ENCODE measurements at places on chromosomes 1 and 21. TPM values are rescaled to one million over a fixed set of nuclear protein-coding genes. Genes with fewer than 3 reads are reported as not detected.
A peak's percentile ranks its signal among the peaks of the same experiment; 100 is the strongest.

FAM76A gene
- total RNA-seq, result 14.6 TPM

ZBTB37 gene
- 22.3 TPM for total RNA-seq

SPRR3 gene
- total RNA-seq, result 0.27 TPM

MTMR11 gene
- 6.5 TPM for total RNA-seq

TFAP2E gene
- 0.55 TPM for total RNA-seq

ZNF593OS gene
- not detected for total RNA-seq

OVAAL gene
- total RNA-seq, result not detected

OR2M3 gene
- not detected for total RNA-seq

UTS2 gene
- not detected for total RNA-seq

RBP7 gene
- 3.6 TPM for total RNA-seq

IL10RB gene
- total RNA-seq, result 5.3 TPM

DNA sequence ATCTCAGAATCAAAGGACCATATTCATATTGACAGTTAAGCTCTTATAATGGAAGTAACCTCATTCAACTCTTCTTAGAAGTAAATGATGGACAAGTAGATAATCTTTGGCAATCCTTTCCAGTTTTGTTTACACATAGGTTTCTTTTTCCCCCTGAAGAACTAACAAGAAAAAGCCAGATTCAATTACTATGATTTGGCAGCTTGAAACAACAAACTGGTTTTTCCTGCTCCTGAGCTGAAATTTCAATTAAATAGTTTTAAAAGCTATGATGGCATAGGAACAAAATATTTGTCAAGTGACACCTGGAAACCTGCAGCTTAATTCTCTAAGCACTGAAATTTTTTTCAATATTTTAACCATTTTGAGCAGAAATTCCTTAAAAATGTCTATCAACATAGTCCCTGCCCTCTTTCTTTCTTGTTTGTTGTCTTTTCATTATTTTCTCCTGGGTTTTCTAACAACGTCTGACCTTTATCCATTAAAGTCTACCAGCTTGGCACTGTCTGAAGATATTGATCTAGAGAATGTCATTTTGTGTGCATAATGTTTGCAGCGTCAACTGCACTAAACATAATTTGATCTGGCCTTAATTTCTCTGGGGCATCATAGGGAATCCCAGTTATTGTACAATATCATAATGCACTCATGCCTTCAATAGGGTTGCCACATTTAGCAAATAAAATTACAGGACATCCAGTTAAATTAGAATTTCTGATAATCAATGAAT is 4.0 kb upstream of the SLC35A3 start:
- DNase-seq, result no peak

- DNase-seq, result peak; percentile 41
Measured at GRCh38 chr1:151859891-151860293, 6.4 kb upstream of the THEM5 start.

DNA sequence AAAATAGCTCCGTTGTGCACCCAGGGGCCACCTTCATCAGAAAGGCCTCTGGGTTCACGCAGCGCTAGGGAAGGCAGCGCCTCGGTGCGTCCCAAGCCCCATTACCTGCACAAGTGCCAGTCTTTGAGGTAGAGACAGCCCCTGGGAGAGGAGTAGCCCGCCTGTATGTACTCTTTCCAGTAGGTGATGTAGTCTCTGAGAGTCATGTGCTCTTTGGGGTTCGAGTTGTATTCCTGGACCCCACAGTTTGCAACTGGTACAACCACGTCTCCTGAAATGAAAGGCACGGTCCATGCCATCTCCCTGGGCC is 601 bp downstream of the JMJD4 start:
- DNase-seq, result no peak

DNA sequence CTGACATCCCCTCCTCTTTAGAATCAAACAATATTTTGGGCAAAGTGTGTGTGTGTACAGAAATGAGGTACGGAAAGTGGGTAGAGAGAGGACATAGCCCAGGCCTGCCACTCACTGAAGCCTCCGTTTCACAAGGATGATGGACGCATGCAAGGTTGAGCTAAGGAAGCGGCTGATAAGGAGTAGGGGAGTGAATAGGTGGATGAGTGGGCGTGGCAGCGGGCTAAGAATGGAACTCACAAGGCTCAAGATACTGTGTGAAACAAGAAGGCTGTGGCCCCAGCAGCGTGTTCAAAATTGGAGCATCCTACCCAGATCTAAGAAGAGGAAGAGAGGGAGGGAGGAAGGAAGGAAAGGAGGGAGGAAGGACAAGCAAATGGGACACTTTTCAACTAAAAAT is 37.5 kb downstream of the VWA5B1 start:
- no peak for DNase-seq

- DNase-seq, result no peak
Measured at GRCh38 chr1:116359060-116359830, 13.8 kb upstream of the ATP1A1 start.

DNA sequence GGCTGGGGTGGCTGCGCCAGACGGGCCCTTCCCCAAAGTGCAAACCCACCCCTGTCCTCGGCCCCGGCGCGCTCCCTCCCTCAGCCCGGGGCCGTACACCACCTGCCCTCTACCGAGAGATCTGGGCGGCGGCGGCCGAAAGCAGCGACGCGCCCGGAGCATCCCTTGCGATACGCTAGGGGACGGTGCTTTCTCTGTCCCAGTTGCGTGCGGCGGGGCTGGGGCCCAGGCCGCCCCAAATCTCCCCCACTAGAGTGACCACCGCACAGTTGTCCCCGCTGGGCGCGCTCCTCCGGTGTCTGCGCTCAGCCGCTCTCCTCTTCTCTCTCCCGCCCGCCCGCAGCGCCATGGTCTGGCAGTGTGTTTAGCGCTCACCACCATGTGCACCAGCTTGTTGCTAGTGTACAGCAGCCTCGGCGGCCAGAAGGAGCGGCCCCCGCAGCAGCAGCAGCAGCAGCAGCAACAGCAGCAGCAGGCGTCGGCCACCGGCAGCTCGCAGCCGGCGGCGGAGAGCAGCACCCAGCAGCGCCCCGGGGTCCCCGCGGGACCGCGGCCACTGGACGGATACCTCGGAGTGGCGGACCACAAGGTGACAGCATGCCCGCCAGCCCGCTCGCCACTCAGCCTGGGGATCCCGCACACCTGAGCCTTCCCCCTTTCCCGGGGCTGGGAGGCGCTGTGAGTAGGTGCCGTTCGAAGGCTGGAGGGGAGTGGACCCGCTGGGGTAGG is 1.0 kb downstream of the ST6GALNAC5 start:
- DNase-seq, result peak; percentile 88

- peak; percentile 22 for DNase-seq
Measured at GRCh38 chr1:223189903-223190724, 47.1 kb upstream of the TLR5 start.

DNA sequence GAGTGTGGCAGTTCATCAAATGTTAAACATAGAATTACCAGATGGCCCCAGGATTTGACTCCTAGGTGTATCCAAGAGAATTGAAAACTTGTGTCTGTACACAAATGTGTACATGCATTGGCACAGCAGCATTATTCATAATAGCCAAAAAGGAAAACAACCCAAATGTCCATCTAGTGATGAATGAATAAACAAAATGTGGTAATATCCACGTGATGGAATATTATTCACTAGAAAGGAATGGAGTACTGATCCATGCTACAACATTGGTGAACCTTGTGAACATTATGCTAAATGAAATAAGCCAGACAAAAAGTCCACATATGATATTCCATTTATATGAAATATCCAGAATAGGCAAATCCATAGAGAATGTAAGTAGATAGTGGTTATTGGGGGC is 77.7 kb downstream of the RAVER2 start:
- no peak for DNase-seq

- DNase-seq, result no peak
Measured at GRCh38 chr1:115547696-115548095, 94.1 kb upstream of the VANGL1 start.

- DNase-seq, result no peak
Measured at GRCh38 chr1:205783904-205784303, 8.6 kb upstream of the RAB29 start.

- DNase-seq, result no peak
Measured at GRCh38 chr1:160522622-160523345, at the start of gene SLAMF6. SLAMF6 (minus strand) TSS chr1:160523255; CDS start chr1:160523192, 63 bp downstream.

DNA sequence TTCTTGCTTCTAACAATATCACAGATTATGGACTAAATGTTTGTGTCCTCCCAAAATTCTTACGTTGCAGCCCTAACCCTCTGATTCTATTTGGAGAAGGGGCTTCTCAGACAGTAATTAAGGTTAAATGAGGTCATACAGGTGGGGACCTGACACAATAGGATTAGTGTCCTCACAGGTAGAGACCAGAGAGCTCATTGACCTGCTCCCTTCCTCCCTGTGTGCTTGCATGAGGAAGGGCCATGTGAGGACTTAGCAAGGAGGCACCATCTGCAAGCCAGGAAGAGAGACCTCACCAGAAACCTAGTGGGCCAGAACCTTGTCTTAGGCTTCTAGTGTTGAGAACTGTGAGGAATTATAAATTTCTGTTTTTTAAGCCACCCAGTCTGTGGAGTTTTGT is 322.6 kb downstream of the SMYD3 start:
- no peak for DNase-seq

DNA sequence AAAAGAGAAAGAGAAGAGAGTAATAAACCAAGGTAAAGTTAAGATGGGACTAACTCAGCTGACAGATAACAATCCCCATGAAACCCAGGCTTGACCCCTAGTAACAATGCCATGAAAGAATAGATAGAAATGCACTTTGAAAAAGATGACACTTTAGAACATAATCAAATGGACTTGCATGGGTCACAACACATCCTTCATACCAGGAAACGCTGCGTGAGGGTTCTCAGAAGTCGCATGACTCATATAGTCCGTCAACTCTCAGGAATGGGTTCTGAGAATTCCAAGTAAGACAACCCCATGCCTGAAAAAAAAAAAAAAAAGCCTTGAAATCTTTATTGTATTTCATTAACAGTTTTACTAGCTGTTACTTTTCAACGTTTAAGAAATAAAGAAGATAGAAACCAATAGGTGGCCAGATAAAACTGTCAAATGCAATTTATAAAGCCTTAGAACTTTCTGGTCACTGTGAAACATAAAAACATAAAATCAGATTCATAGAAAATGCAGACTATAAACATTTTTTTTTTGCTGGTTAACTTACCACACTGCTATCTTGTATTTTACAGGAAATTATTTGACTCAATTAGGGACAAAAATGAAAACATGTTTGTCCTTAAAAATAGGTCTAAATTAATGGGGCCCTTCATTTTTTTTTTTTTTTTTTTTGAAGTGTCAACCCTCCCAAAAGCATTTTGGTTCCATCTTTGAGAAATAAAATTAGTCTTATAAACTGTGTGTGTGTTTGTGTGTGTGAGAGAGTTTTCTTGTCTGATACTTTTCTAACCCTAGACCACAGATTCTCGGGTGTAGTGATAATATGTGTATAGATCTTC is 202.1 kb downstream of the NCAM2 start:
- DNase-seq, result no peak

- DNase-seq, result peak; percentile 78
Measured at GRCh38 chr21:31873275-31873695, 465 bp downstream of the HUNK start.

DNA sequence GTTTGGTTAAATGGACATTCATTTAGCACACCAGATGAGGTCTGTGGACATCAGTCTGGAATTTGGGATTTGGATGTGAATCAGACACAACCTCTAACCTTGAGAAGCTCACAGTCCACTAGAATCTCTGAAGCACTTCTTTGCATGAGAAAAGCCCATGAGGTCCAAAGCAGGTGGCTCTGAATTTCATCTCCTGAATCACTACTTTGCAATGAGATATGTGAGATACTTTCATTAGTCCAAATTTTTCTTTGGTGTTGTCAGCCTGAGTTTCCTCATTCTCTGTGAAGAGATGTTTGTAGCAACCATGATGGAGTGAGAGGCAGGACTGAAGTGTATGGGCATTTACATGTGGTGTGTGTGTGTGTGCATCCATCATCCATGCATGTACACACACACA is 16.5 kb upstream of the LCE2D start:
- no peak for DNase-seq

- DNase-seq, result peak; percentile 68
Measured at GRCh38 chr1:81412954-81413353, 387.8 kb upstream of the ADGRL2 start.

Data from endodermal cell (in vitro differentiated cells).